ENCODE measurements at places on chromosomes 5 and 9.

DNA sequence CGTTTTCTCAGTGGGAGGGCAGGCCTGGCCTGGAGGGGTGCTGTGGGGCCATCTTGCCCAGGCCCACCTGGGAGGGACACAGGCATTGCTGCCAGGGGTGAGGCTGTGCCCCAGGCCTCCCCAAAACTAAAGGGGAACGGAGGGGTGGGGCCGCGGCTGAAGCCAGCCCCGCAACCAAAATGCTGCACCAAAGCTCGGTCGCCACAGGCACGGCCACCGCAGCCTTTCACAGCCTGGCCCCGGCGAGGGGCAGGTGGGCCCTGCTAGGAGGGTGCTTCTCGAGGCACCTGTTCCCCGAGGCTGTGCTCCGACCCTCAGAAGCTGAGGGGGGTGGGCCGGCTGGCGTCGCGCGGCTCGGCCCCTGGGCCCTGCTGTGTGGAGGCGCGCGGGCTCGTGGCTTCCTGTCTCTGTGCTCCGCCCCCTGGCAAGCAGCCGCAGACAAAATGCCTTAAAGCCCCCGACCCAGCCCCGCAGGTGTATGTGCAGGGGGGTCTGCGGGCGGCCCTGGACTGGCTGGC is 57.6 kb downstream of the JAK2 start:
- DNase-seq, result no peak

DNA sequence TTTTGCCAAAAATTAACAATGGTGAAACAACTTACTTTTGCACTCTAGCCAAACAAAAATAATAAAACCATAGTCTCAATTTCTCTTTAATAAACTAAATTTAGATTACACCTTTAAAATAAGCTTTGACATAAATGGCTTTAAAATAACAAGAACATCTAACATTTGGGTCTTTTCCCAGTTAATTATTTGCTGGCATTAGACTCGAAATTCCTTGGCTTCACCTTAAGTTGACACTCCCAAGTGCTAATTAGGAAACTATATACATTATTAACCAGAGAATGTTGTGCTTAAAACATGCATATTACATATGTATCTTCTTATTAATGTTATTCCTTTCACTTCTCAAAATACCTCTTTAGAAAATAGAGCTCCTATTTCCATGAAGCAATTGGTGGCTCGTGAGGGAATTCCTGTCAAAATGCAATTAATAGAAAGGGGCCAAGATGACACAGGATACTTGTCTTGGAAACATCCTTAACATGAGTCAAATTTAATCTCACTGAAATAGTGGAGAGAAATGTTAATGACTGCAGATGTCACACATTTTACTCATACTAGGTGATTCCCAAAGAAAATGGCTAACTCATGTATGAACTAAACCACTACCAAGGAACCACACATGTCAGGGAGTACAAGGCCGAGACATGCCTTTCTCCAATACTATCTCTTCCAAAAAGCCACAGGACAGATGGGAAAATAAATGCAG is 932.9 kb upstream of the DMAC1 start:
- DNase-seq, result no peak

GRCh38 chr9:85246541-85246940 is 495.2 kb downstream of the AGTPBP1 start:
- no peak for DNase-seq

- no peak for DNase-seq
These were observed 157.1 kb downstream of the ATP10B start for GRCh38 chr5:160694896-160695295.

- no peak for DNase-seq
These were observed 18.8 kb upstream of the TEK start for GRCh38 chr9:27090231-27090630.

DNA sequence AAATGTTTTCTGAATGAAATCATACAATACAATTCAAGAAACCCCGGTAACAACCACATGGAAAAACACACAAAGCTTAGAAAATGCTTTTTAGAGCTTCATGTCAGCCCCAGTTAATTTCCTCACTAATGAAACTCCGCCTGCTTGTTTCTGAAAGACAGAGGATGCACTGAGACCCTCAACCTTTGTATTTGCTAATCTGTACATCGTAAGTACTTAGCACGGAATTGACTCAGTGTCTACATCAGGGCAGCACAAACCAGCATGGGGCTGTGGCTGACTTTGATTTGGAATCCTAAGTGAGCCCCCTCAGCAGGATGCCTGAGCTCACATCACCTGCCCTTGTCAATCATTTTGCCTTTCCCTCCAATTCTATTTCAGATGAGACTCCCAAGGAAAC is 499.1 kb upstream of the MPDZ start:
- DNase-seq, result no peak

- DNase-seq, result no peak
These were observed 178.9 kb upstream of the TUSC1 start for GRCh38 chr9:25857147-25857546.

DNA sequence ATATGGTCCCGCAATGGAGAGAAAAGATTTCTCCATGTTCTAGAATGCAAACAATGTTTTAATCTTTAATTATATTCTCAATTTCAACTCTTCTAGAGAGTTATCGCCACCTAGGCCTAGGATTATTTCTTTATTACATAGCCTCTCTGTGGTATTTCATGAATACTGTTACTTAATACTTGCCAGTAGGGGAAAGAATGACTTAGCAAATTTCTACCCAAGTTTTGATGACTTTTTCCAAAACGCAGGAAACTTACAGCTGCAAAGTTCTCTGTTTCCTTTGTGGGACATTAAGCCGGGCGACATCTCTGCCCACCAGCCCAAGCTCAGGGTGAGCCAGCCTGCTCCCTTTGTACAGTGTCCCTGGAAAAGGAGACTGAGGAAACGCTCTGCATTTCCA is 73.8 kb downstream of the MED27 start:
- DNase-seq, result no peak

GRCh38 chr5:161305601-161306000 is 240.9 kb downstream of the GABRB2 start:
- DNase-seq, result no peak

DNA sequence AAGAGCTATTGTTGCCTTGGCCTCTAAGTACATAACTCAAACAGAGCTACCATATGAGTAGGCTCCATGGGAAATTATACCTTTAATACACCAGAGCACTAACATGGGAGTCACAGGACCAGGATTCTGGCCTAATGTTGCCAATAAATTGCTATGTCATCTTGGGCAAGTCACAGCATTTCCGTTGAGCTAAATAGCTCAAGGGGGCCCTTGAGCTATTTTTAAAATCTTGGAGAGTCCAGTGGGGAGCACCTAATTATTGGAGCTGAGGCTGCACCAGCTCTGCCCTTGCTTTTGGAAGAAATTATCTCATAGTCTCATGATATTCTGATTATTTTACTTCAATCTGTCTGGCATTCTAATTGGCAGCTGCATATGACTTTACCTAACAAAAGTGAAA is 350.8 kb downstream of the ENC1 start:
- DNase-seq, result no peak

Measured in left kidney (tissue), 8 donors.